Stimulated activated CD4-positive, alpha-beta T cell treated with anti-CD3 and anti-CD28 coated beads, Interleukin-15, amount 100 ng/mL, for 48 hours (primary cell): ENCODE measurements at places on chromosomes 1 and 21.

- no peak for DNase-seq
Observed at GRCh38 chr1:219783605-219784235, 144.6 kb downstream of the SLC30A10 start.

DNA sequence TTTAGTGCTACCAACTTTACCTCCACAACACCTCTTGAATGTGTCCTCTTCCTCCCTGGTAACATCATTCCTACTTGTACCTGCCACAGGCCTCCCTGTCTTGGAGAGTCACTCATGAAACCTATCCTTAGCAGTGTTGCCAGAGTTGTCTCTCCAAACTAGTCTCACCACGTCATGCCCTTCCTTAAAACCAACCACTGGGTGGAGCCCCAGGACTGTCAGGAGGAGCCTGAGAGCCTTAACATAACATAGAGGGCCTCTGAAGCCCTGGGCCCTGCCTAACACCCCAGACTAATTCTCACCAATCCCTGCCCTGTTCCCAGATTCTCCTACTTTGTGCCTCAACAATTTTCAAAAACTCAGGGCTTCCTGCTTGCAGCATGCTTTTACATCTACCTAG, 65.3 kb downstream of the ZNF697 start:
- peak; percentile 6 for DNase-seq

DNA sequence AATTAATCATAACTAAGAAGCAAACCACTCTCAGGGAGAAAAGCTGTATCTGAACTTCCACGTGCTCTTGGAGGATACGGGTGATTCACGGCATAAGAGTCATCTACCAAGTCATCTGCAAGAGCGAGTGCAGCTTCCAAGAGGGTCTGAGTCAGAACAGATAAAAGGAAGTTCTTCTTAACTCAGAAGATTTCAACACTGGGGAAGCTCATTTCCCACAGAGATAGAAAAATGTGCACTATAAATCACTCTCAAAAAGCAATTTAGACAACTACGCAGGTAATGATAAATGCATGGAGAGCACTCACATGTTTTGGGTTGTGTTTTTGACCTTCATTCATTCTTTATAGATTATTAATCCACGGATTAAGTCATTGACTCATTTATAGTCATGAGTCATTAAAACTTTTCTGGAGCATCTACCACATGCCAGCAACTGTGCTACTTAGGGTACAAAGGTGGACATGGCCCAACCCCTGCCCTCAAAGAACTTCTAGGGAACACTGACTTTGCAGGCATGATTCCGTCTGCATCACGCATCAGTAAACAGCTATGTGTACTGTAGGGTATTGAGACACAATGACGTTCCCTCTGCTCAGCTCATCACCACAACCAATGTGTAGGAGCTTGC, 20.8 kb downstream of the KCNJ15 start:
- DNase-seq = peak; percentile 16

DNA sequence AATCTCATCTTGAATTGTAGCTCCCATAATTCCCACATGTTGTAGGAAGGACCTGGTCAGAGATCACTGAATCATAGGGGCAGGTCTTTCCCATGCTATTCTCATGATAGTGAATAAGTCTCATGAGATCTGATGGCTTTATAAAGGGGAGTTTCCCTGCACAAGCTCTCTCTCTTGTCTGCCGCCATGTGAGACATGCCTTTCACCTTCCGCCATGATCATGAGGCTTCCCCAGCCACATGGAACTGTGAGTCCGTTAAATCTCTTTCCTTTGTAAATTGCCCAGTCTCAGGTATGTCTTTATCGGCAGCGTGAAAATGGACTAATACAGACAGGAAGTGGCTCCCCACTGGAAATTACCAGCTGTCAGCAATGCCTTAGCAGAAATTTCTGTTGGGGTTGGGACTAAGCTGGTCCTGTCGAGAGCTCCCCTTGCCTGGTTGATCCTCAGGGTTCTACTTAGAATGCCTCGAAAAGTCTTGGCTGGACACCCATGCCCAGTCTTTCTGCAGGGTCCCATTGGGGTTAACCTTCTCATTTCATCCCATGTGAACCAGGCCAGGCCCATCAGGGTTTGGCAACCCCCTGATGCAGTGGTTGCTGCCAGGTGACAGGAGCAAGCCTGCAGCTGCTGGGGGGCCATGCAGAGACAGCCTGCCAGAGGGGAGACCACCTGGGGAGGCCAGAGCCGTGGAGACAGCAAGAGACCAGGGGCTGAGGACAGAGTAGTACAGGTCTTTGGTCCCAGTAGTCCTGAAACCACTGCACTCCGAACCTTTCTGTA, 2.8 kb upstream of the ABCG1 start:
- no peak for DNase-seq

GRCh38 chr1:222629921-222630535, 12.1 kb downstream of the MIA3 start:
- no peak for DNase-seq
